SW 1271 (cell line): ENCODE measurements at places on chromosomes 2 and 18.

GRCh38 chr2:25309402-25309801, 32.3 kb downstream of the DNMT3A start:
- DNase-seq, result peak; percentile 49

GRCh38 chr2:26469092-26469710, 8.7 kb downstream of the OTOF start:
- DNase-seq, result no peak

- no peak for DNase-seq
These were observed 142.8 kb downstream of the ACTR3 start for GRCh38 chr2:114032705-114033104.

DNA sequence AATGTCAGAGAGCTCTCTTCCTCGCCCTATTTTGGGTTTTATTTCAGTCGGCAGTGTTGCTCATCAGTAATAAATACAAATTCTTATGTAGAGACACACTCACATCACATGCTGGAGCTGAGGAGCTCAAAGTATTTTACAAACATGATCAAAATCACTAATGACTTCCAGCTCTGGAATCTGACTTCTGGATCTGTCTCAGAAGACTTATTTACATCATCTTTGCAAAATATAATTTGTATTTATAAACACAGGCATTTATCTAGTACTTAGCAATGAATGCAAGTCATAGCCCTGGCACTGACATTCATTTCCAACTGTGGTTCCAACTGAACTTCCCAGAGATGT, 327.1 kb downstream of the NCKAP5 start:
- no peak for DNase-seq

DNA sequence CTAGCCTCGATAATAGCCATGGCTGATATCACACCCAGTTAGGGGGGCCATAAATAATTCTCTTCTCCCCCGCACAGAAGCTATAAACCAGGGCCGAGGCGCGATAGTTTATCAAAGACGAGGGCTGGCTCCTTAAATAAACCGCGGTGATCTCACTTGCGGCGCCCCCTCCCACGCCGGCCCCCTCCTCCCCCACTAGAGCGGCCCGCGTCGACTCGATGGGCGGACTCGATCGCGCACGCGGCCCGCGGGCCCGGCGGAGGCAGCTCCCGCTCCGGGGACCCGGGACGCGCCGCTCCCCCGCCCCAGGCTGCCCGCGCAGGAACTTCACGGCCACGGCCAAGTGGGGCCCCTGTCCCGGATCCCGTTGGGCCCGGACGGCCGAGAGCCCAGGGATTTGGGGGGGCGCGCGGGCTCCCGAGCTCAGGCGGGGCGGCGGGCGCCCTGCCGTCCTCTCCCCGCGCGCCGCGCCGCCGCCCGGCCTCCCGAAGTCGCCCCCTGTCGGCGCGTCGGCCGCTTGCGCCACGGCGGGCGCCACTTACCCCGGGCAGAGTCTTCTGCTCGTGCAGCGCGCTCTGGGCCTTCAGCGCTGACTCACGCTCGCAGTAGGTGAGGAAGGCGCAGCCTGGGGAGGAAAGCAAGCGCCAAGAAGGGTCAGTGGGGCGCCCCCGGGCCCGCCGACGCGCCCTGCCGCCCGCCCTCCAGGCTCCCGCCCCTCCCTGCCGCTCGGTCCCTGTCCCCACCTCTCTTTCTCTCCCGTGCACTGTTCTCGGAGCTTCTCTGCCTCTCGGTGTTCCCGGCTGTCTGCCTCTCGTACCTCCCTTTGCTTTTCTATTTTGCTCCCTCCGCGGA, 80.4 kb downstream of the CELF4 start:
- DNase-seq, result no peak

GRCh38 chr2:240225660-240226475, 85.4 kb upstream of the OTOS start:
- no peak for DNase-seq

DNA sequence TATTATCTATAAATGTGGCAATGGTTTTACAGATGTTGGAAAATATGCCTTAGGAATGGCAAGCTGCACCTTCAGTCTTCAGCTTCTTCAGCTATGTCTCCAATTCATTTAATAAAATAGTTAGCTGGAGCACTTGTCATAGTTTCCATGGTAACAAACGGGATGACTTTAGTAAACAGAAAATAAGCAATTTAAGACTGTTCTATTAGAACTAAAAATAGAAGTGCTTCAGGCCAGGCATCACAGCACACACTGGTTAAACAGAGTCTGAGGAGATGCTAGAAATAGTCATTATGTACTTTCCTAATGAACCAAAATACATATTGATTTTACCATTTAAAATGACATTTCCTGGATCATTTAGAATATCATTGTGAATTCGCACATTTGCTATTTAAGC, 195.0 kb downstream of the GCA start:
- DNase-seq, result no peak

- no peak for DNase-seq
These were observed 119.5 kb downstream of the GYPC start for GRCh38 chr2:126775300-126775985.

DNA sequence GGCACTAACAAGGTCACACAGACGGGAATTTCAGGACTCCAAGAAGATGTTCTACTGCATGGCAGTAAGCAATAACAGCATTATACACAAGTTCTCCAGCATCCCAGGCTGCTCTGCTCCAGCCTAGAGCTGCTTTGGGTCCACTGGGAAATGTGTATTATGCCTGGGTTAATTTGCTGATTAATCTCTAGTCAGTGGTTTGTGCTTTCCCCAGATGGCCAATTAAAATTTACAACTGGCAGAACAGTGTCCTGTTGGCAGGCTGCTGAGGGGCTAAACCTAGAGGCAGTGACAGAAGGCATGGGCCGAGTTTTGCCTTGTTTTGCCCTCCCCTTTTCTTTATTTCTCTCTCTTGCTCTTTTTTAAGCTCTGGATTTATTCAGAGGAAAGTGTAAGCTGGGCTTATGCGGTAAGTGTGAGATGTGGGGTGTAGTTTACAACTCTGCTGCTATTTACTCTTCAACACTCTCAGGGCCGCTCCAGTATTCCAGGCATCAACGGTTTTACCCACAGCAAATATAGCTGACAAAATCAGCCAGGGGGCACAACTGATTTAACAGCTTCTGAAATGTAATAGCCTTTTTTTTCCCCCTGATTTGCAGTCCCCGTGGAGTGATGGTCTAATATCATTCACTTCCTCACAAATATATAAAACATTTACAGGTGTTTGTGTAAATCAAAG, 348.0 kb downstream of the GPD2 start:
- DNase-seq, result no peak

GRCh38 chr18:10011061-10011460, 97.2 kb downstream of the VAPA start:
- DNase-seq, result no peak

- no peak for DNase-seq
These were observed 12.9 kb downstream of the HTR2B start for GRCh38 chr2:231111987-231112386.

- no peak for DNase-seq
These were observed 35.5 kb upstream of the TTR start for GRCh38 chr18:31555971-31556747.

GRCh38 chr2:233386382-233387041, 32.2 kb downstream of the DGKD start:
- DNase-seq, result no peak

DNA sequence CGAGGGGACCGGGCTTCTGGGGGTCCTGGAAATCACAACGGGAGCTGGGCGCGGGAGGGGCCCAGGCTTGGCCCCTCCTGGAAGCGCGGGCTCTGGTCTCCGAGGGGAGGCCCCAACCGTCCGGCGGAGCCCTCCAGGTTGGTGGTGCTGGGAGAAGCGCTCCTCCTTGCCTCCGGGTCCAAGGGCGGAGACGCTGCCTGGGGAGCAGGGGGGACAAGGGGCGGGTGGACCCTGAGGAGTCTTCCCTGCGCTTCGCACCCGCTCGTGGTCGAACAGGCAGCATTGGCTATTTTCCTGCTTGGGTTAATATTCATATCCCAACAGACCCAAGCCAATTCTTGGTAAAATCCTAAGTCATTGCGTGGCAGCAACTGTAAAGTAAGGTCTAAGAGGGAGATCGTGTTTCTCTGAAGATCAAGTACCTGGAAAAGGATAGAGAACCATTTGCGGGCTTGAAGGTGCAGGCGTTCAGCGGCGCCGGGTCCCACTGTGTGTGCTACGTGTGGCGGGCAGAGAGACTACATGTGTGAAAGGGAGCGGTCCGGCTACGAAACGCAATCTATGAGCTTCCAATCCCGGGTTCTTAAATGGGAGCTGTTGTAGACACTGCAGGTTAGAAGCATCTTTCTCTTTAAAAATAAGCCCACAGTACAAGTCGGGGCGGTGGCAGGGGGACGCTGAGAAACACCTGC, 805 bp downstream of the CIDEA start:
- DNase-seq, result no peak

- DNase-seq, result no peak
These were observed 11.9 kb upstream of the ACTR3 start for GRCh38 chr2:113877711-113878598.

GRCh38 chr2:63544017-63544627, 44.2 kb downstream of the WDPCP start:
- DNase-seq, result no peak

- no peak for DNase-seq
These were observed 136.2 kb downstream of the PXDN start for GRCh38 chr2:1607971-1608688.

- no peak for DNase-seq
These were observed 247.8 kb upstream of the KLHL29 start for GRCh38 chr2:23137166-23137565.

GRCh38 chr18:39299152-39299551, 1733.6 kb upstream of the CELF4 start:
- DNase-seq, result no peak

GRCh38 chr2:145356056-145356455, 836.1 kb upstream of the ZEB2 start:
- DNase-seq, result no peak

GRCh38 chr2:71716697-71717624, 263.6 kb downstream of the DYSF start:
- no peak for DNase-seq

GRCh38 chr2:13950761-13951160, 681.8 kb upstream of the LRATD1 start:
- no peak for DNase-seq

DNA sequence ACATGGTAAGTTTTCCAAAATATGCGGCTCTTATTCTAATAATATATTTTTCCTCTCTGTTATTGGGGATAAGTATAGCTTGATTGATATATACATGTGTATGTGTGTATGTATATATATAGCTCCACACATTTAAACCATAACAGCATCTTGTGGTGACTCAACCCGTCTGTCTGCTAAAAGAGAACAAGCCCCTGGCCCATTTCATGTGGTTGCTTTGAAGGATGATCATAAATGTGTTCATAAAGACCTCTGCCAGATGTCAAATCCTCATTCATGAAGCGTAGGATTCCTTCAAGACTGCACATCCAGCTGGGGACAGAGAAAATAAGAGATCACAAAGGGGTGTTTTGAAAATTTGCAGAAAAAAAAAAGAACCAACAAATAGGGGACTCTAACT, 79.3 kb downstream of the RHOB start:
- no peak for DNase-seq

DNA sequence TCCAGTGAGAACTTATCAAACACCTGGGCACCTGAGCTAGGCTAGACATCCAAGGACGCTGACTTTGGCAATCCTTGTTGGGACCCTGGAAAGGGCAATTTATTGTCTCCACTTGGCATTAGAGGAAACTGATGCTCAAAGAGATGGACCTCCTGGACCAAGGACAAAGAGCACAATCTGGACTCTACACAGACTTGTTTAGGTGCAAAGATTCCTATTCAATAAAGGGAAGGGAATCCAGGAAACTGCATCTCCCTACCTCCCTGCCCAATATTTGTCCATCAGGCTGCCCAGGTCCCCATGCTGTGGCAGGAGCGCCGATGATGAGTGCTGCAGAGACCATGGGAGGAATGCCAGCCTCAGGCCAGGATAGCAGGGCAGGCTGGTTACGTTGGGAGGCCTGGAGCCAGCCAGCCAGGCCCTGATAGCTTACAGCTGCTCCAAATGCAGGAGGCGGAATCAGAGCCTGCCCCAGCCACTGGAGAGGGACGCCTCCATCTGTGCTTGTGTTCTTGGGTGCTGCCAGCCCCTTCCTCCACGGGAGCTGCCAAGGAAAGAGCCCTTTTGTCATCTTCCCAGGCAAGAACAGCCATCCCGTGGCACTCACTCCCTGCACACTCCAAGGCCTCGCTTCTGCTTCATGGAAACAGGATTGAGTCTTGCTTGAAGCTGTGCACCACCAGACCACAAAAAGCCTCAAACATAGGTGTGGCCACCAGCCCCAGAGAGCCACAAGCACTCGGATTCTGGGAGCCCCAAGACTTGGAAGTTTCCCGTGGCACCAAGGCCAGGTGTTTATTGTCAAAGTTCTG, 60.0 kb downstream of the HS1BP3 start:
- no peak for DNase-seq
